ENCODE measurements at places on chromosomes 11 and 22. TPM values are rescaled to one million over a fixed set of nuclear protein-coding genes. Genes with fewer than 3 reads are reported as not detected.
A peak's percentile ranks its signal among the peaks of the same experiment; 100 is the strongest.

GRCh38 chr11:15027956-15028355 lies 45.4 kb upstream of the CALCB start:
- DNase-seq, result no peak

GRCh38 chr11:34268906-34269430 lies 88.8 kb downstream of the ABTB2 start:
- no peak for DNase-seq

DNA sequence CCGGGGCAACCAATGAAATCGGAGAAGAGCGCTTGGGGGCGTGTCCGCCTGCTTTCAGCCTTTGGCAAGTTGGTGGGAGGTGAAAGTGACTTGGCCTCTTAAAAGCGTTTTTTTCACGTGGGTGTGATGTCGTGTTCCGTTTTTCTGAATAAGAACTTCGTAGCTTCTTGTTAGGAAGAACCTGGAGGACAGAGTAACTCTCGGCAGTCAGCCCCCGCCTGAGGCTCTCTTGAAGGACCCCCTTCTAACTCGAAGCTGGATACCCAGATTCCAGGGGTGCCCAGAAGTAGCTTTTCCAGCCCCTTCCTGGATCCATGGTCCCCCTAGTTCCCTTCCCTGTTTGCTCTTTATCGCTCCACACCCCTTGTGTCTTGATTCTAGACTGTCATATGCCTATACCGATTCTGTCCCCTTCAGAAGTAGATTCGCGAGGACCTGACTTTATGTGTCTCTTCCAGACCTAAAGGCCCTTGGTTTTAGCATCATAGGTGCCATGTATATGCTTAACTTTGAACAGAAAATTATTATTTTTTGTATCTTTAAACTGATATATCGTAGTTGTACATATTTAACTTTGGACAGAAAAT lies 915 bp upstream of the OSBP start:
- DNase-seq, result no peak

DNA sequence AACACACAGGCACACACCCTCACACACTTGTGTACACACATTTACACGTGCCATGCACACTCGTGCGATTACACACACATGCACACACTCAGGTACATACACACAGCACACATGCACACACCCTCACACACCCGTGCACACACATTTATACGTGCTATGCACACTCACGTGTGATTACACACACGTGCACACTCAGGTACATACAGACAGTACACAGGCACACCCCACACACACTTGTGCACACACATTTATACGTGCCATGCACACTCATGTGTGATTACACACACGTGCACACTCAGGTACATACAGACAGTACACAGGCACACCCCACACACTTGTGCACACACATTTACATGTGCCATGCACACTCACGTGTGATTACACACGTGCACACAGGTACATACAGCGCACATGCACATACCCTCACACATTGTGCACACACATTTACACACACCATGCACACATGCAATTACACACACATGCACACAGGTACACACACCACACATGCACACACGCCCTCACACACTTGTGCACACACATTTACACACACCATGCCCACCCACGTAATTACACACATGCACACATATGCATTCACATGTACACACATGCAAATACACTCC lies 4.6 kb downstream of the IFITM10 start:
- DNase-seq, result no peak

GRCh38 chr22:49901457-49901856 lies 16.8 kb downstream of the ALG12 start:
- no peak for DNase-seq

GRCh38 chr11:68021167-68021787 lies 9.2 kb upstream of the NDUFS8 start:
- peak; percentile 42 for DNase-seq

- no peak for DNase-seq
Measured at GRCh38 chr11:34184505-34185015, 79.1 kb downstream of the NAT10 start.

DNA sequence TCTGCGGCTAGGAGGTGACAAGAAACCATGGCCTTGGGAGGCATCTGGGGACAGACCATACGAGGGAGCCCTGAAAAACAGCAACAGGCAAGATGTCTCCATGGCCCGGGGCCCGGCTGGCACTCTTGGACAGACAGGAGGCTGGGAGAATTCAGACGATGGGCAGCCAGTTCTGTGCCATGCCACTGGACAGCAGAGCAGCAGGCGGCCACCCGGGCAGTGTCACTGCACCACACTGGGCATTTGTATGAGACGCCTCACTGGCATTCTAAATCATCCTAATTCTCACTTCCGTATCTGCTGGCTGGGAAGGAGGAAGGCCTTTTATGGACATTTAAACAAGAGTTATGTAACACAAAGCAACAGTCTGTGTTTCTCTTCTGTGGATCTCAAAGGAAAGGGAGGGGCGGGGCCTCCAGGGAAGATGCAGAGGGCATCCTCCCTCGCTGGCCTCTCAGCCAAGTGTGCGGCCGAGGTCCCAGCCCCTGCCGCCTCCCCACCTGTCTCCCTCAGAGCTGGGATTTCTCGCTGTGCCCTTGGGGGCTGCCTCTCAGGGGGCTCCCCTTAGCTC lies 350.3 kb downstream of the SHANK2 start:
- DNase-seq, result no peak

GRCh38 chr22:34847072-34847471 lies 218.9 kb upstream of the ISX start:
- DNase-seq, result peak; percentile 76

DNA sequence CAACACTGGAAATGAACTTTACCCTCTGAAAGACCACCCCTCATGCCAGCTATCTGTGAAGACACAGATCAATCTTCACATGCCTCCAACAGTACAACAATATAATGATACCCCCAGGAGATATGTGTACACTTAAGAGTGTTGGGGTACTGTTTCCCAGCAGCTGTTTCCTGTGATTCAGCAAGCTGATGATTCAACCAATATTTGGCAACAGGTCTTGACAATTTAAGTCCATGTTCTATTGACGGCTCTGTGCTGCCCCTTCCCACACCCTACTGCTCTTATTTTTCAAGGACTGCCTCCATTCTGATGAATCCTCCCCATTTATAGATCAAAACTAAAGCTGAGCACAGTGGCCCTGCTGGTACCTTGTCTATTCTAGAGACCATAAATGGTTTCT lies 6.6 kb downstream of the SNX19 start:
- peak; percentile 46 for DNase-seq

DNA sequence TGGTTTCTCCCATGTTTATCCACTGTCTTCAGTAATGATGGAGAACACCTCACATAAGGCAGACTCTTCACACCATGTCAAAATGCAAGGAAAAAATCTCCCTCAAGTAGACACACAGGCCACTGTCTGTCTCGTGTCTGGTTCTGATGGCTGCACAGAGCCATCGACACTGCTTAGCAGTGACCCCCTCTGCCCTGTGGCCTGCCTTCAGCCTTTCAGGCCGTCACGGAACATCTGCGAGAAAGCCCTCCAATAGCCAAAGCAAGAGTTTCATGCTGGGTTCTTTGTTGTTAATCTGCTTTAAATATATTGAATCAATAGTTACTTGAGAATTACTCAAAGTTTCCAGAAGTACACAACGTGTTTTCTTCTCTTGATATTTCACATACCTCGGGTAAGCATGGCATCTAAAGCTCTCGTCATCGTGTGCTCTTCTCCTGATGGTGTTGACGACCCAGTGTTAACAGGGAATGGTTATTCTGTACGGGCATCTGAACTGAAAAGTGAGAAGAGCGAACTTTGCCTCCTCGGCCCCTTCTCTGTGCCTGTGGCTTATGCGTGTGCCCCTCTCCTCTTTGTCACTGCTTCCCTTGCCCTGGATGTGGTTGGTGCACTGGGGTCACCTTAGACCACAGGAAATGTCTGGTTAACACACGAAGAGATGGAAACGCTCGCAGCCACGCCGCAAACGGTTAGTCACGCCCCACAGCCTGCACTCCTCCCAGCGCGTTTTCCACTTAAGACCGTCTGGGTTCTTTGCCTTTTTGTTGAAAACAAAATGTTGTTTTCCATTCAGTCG lies 33.4 kb upstream of the CTTN start:
- DNase-seq, result no peak

GRCh38 chr22:17242641-17243040 lies 23.4 kb upstream of the ADA2 start:
- DNase-seq, result no peak

GRCh38 chr11:16347928-16348685 lies 8.2 kb downstream of the SOX6 start:
- peak; percentile 64 for DNase-seq

GRCh38 chr22:21835378-21835777 lies 32.1 kb downstream of the MAPK1 start:
- no peak for DNase-seq

GRCh38 chr11:69352715-69353319 lies 58.9 kb downstream of the MYEOV start:
- DNase-seq, result peak; percentile 84

GRCh38 chr22:21945453-21946261 lies 7.0 kb downstream of the PPM1F start:
- DNase-seq, result no peak

DNA sequence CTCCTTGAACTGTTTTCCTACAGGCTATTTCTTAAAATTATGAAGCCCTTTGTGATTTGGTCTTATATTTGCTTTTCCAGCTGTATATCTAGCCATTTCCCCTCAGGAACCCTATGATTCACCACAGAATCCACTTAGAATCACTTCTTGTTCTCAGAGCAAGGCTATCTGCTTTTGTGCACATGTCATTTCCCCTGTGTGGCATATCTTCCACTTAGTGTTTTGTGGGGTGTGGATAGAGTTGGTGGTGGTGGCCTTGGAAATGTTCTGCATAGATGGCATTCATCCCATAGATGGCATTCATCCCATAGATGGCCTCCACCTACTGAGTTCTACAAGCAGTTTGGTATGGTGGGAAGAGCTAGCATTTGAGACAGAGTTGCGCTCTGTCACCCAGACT lies 44.7 kb downstream of the SWAP70 start:
- DNase-seq, result no peak

DNA sequence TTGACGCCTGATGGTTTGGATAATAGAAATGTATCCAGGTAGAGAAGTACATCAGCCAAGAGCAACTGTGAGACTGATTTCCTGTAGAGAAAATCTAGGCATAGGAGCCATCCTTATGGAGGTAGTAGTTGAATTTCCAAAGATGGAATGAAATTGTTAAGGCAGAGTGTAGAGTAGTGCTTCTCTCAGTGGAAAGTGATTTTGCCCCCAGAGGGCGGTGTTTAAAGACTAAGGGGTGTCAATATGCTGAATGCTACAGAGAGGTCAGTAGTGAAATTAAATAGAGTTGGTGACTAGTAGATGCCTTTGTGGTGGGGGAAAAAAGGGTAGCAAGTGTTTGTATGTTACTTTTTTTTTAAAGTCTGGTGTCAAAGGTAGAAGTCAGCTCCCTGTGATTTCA lies 54.5 kb downstream of the TRIM44 start:
- no peak for DNase-seq

DNA sequence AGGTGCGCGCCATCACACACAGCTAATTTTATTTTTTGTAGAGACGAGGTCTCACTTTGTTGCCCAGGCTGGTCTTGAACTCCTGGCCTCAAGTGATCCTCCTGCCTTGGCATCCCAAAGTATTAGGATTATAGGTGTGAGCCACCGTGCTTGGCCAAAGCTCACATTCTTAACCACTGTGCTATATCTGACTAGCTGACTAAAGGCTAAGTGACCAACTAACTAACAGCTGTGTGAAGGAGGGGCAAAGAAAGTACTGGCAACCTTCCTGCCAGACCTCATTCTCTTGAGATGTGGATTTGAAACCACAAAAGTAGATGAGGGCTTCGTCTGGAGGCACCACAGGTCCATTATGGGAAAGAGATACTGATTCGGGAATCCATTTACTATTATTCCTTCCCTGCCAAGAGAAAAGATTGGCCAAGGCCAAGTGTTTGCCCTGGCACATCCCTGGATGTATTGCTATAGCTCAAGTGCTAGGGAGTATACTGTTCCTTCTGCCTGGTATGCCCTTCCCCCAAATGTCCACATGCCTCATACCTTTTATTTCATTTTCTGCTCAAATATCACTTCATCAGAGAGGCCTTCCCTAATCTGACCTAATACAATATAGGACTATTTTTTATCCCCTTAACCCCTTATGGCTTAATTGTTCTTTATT lies 52.7 kb upstream of the RRM1 start:
- DNase-seq, result no peak

- no peak for DNase-seq
Measured at GRCh38 chr11:8375460-8375859, 111.8 kb upstream of the LMO1 start.

DNA sequence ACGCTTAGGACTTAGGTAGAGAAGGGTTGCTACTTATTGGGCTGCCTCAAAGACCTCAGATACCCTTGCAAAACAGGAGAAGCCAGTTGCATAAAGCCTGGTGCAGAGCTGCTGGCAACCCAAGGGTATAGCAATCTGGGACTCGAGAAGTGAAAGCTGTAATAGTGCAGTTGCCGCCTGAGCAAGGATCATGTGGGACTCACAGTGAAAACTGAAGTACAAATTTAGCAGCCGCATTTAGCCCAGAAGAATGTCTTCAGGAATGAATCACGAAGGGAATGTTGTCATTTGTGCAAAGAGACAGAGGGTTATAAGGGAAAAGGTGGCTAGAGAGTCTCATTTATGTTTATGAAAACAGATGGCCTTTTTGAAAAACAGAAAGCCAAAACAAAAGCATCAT lies 267.2 kb downstream of the TENM4 start:
- DNase-seq, result peak; percentile 49

GRCh38 chr11:103543456-103543855 lies 434.2 kb downstream of the DYNC2H1 start:
- DNase-seq, result no peak

The FGF19 gene
- not detected for total RNA-seq

The SCUBE1 gene
- total RNA-seq, result 0.10 TPM

The RTN4RL2 gene
- total RNA-seq, result not detected

The CAPN1 gene
- 251 TPM for total RNA-seq

The RFPL1 gene
- total RNA-seq, result not detected

The CTTN gene
- 450 TPM for total RNA-seq

The APOA4 gene
- total RNA-seq, result not detected

The VSIG10L2 gene
- total RNA-seq, result not detected

The WNT7B gene
- 16.7 TPM for total RNA-seq

The MRGPRX4 gene
- total RNA-seq, result not detected

The CRYBB3 gene
- not detected for total RNA-seq

The MMP8 gene
- not detected for total RNA-seq

All from renal cortical epithelial cell (primary cell).